Effector CD8-positive, alpha-beta T cell (primary cell): ENCODE measurements at places on chromosomes 16 and 17.

GRCh38 chr17:50596191-50597037 is 35.9 kb downstream of the CACNA1G start:
- DNase-seq = no peak

GRCh38 chr16:58471209-58471975 is 28.6 kb upstream of the NDRG4 start:
- no peak for DNase-seq

DNA sequence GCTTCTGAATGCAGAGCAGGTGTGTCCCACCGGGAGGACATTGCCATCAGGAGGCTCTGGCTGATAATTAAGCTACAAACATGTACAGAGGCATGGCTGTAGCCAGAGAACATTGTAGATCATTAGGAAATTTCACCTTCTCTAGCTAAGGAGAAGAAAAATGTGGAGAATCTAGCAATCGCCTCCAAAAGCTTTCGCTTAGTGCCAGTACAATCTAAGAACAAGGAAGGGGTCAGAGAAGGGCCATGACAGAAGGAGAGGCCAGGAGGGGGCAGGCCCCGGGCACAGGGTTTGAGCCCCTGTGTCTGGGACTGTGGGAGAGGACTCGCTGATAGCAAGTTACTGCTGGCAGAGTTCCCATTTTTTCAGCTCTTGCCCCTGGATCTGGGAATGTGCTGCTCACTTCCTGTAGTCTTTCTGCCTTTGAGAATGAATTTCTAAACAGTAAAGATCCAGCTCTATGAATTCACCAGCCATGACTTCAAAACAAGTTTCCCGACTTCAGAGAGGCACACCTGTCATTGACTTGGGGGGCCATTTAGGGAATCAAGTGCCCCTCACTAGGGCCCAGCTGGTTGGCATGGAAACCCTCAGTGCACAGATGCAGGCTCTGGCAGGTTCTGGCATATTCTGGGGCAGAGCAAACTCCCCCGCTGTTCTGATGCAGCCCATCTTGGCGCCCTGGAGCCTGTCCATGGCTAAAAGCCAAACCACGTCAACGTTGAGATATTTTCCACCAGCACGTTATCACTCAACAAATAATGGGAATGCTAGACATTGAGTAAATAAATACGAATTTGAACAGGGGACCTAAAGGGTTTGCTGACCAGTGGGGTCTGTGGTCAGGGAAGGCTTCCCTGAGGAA is 59.5 kb upstream of the CACNG4 start:
- no peak for DNase-seq

- DNase-seq = no peak
Observed at GRCh38 chr16:13845232-13845631, 74.7 kb upstream of the ERCC4 start.

GRCh38 chr16:85395207-85395912 is 217.8 kb upstream of the GSE1 start:
- DNase-seq = no peak

DNA sequence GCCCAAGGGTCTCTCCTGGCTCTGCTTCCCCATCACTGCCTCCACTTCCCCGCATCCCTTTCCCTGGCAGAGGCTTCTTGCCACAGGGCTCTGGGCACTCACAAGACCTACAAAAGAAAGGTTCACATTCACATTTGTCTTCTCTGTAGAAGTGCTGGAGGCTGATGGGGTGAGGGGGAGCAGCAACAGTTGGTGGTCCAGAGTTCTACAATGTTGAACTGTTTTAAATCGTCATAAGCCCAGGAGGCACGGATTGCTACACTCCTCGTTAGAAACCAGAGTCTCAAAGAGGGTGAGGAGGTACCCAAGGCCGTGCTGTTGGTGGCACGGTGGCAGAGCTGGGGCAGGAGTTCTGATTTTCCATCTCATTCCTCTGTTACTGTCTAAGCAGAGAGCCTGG is 5.8 kb upstream of the RAI1 start:
- no peak for DNase-seq

DNA sequence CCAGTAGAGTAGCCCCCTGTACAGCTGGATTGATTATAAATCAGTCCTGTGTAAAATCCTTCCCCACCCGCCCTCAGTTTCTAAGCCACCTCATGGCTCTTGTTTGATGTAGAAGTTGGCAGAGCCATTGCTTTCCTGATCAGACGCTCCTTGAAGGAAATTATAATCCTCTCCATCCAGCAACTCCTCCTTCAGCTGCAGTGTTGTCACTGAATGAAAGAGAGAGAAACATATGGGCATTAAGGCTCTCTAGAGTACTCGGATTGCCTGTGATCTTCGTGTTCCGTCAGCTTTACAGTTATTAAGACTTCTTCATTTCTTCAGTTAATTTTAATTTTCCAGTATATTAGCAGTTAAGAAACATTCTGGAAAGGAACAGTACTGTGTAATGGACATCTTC is 14.3 kb downstream of the NME2 start:
- DNase-seq = no peak

- peak; percentile 39 for DNase-seq
Observed at GRCh38 chr16:85556456-85557082, 56.6 kb upstream of the GSE1 start.

DNA sequence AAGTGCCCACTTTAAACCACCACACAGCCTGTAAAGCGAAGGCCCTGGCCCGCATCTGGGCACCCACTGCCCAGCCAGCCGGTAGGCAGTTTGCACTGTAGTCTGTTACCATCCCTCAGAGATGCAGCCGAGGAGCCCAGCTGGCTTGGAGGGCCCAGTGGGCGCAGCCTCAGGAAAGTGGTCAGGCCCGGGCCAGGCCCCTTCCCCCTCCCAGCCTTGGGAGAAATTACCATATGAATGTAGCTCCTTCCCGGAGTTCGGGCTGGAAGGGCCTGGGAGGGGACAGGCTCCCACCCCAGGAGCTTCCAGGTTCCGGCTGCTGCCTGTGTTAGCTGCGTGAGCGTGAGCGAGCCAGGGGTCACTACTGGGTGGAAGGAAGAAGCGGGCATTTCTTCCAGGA is 325.4 kb downstream of the SEC14L1 start:
- no peak for DNase-seq

- DNase-seq = no peak
Observed at GRCh38 chr16:90035902-90036301, 16.6 kb upstream of the DBNDD1 start.

GRCh38 chr17:28379814-28380801 is 8.6 kb downstream of the SARM1 start:
- DNase-seq = no peak

GRCh38 chr16:52383640-52384292 is 163.2 kb downstream of the TOX3 start:
- no peak for DNase-seq

DNA sequence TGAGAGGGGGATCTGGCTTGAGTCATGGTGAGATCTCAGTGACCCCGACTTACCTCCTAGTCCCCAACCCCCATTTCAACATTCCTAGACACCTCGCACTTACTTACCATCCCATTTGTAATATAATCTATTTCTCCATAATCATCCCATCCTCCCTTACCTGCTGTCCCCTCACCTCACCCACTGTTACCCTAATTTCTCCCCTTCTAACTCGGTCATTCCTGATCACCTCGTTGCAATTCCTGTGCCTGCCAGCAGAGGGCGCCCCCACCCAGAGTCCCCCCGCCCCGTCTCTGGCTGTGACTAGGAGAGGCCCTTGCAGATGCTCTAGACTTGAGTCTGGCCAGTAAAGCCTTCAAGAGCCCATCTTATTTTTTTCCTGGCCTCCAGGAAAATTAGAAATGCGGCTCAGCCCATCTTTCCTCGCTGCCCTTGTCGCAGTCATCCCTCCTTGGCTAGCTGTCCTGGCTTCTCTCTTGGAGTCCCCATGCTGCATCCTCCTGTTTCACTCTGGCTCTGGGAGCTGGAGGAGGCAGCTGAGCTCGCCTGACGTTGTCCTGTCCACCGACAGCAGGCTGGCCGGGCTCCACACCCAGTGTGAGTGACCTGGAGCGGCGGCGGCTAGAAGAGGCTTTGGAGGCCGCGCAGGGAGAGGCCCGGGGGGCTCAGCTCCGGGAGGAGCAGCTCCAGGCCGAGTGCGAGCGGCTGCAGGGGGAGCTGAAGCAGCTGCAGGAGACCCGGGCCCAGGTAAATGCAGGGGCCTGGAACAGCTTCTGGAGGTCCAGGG is 5.0 kb downstream of the TBKBP1 start:
- DNase-seq = peak; percentile 69

- no peak for DNase-seq
Observed at GRCh38 chr16:79543219-79543618, 57.3 kb downstream of the MAF start.

DNA sequence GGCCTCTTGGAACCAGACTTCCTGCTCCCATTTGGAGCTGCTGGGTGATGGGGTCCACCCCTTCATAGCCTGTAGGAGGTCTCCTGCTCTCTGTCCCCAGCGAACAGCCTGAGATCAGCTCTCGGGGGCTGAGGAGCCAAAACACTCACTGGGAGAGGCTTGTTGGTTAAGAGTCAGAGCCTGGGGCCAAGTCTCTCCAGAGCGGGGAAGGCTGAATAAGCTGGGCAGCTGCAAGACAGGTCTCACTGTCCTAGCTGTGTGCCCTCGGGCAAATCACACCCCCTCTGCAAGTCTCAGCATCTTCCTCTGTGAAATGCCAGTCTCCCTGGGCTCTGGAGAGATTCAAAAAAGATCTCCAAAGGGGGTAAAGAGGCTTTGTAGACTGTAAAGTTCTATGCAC is 174.6 kb downstream of the WSCD1 start:
- no peak for DNase-seq

DNA sequence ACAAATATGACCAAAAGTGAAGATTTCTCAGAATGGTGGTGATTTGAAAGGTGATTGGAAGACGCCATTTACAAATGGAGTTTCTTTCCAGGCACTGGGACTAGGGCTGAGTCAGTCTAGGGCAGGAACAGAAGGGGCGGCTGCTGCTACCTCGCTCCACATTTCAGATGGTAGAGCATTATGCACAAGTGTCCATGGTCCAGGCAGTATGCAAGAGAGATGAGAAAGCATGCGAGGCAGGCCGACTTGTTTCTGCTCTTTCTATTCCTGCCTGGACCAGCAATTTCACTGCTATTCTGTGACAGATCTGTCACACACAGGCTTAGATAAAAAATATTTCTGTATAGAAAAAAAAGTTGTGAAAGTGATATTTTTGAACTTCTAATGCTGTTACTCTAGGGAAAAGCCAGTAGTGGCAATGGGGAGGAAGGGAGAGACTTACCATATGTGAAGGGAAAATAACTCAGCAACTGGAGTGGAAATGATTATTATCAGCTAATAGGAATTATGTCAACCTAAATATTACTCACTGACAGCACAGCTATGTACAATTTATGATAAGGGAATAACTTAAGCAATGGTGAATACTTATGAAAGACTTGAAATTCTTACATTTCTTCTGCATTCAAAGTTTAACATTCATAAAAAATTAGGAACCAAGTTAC is 134.7 kb upstream of the NETO2 start:
- DNase-seq = no peak

GRCh38 chr17:3802461-3803307 is 1.7 kb upstream of the ITGAE start:
- no peak for DNase-seq

DNA sequence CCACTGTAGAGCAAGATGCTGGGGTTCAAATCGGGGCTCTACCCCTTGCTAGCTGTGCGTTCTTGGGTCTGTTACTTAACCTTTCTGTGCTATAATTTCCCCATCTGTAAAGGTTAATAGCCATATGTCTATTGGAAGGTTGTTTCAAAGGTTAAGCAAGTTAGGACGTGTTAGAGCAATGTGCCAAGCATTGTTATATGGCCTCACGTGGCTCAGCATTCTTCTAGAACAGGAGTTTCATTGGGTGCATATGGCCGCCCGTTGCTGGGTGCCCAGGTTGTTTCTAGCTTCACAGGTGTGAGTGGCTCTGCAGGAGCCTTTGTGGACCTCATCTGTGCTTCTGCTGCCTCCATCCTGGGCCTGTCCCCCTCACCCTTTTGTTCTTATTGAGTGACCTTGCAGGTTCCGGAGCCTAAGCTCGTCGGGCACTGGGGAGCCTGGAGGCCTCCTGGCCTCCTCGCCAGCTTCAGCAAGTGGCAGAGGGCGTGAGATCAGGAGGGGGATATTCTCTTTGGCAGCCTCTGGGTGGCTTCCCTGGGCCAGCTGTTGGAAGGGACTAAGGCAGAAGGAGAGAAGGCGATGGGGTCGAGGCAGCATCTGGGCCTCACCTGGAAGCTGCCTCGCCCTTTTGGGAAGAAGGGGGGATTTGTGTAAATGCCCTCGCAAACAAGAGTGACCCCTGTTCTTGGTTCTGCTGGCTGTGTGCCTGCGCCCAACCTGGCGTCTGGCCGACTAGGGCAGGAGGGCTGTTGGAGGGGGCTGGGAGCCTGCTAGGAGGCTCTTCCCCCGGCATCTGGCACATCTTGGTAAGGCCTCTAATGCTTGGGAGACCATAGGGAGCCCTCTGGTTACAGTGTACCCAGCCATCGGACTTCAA is 80.2 kb upstream of the CIBAR2 start:
- DNase-seq = no peak

DNA sequence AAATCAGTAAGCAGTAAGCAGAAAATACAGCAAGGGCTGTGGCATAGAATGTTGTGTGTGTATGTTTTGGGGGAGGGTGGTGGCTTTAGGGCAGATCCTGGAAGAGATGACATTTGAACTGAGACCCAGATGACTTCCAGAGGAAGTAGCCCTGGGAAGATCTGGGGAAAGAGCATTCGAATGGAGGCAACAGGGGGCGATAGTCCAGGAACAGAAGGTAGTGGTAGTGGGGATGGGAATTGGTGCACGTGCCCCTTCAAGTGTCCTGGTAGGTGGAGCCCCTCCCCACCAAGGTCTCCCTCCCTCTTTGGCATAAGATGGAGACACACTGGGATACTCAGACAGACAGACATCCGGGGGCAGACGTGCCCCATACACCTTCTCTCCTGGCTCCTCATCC is 14.1 kb downstream of the ARHGEF15 start:
- DNase-seq = no peak

DNA sequence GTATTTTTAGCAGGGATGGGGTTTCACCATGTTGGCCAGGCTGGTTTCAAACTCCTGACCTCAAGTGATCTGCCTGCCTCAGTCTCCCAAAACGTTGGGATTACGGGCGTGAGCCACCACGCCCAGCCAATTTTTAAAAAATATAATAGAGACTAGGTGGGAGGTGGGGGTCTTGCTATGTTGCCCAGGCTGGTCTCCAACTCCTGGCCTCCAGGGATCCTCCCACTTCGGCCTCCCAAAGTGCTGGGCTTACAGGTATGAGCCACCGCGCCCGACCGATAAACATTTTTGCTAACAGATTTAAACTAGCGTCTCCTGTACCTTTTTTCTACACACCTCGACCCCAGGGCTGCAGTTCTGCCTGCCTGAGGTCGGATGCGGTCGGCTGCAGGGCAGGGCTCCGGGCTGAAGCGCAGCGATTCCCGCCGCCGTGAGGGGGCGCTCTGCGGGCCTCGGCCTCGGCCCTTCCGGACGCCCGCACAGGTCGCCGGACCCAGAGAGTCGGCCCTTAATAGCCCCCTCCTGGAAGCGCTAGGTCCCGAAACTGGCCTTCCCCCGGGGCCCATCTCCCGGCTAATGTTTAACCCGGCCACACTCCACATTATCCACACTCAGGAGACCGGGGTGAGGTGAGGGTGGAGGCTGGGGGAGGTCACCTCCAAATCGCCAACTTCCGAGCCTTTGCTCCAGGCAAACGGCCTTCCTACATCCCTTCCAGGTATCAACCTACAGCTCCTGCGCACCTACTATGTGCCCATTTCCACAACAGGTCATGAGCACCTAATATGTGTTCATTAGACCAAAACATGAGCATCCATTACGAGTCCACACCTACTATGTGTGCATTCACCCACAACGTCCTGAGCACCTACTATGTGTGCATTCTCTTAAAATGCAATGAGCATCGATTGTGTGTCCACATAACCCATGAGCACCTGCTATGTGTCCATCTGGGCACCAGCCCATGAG is 2.0 kb upstream of the GLIS2 start:
- no peak for DNase-seq
